Stimulated activated CD4-positive, alpha-beta T cell treated with anti-CD3 and anti-CD28 coated beads, Interleukin-1b, Interleukin-23, amount 100 ng/mL, for 4 hours (primary cell): ENCODE measurements at places on chromosomes 11 and 22.

- DNase-seq = no peak
Measured at GRCh38 chr11:37817727-37818270, 1219.8 kb upstream of the RAG2 start.

DNA sequence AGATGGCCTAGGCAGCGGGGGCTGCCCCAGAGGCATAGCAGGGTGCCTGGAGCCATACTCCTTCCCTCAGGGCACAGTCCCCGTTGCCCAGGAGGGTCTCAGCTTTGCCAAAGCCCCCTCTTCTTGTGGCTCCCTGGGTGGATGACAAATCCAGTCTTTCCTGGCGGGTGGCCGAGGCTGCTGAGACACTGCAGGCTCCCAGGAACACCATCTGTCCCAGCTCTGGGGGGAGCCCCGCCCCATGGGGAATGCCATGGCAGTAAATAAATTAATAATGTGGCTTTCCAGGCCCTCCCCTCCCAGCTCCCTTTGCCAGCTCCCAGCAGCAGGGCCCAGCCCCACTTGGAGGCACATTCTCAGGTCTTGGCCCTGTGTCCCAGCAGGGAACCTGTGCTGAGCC lies 45.0 kb downstream of the PDE2A start:
- DNase-seq = no peak

- DNase-seq = no peak
Measured at GRCh38 chr22:49330421-49331222, 497.1 kb downstream of the BRD1 start.

DNA sequence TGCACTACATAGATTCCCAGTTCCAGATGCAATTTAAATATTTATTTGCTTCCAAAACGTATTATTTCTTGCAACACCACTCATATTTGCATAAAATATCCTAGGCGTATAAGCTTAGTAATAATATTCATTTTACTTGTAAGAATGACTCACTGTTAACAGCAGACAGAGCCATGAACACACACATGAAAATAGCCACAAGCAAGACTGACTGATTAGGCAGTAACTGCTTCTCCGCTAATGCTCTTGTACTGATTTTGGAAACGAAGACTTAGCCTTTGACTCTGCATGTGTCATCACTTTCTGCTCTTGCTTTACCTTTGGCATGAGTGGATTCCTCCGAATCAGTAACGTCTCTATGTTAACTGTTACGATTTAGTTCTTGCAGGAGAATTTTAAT lies 6.0 kb downstream of the OR10Q1 start:
- no peak for DNase-seq

- no peak for DNase-seq
Measured at GRCh38 chr11:32280339-32280738, 155.0 kb downstream of the WT1 start.

DNA sequence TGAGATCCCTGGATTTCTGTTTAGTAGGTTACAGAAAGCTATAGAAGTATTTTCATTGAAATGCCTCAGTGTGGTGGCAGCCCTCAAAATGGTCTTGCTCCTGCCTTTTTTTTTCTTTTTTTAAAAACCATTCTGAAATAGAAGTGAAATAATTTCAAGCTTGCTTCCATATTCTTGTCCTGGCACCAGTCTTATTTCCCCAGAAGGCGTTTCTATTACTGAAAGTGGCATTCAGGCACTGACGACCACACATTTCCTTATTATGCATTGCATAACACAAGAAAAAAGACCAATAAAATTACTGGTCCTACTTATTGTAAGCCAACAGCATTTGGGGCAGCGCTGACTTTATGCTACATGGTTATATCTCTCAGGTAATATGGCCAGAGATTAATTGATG lies 24.5 kb upstream of the LRRC4C start:
- DNase-seq = no peak

GRCh38 chr22:40857309-40857855 lies 434 bp downstream of the XPNPEP3 start:
- no peak for DNase-seq

DNA sequence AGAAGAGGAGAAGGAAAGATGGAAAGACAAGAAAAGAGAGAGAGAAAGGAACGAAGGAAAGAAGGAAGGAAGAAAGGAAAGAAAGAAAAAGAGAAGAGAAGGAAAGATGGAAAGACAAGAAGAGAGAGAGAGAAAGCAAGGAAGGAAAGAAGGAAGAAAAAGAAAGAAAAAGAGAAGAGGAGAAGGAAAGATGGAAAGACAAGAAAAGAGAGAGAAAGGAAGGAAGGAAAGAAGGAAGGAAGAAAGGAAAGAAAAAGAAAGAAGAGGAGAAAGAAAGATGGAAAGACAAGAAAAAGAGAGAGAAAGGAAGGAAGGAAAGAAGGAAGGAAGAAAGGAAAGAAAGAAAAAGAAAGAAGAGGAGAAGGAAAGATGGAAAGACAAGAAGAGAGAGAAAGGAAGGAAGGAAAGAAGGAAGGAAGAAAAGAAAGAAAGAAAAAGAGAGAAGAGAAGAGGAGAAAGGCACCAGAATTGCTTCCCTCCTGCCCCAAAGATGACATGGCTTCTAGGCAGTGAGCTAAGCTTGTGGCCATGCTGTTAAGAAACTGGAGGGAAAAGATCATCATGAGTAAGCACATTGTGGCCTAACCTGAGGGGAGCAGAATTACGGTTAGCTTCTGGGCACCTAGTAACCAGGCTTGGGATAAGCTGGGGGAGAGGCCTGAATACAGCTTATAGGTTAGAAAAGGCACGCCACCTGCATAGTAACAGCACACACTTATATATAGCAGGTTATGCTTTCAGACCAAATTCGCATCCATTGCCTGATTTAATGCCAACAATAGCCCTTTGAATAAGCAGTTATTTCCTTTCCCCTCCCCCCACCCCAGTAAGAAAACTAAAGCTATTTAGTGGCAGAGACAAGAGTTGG lies 2.3 kb upstream of the ST3GAL4 start:
- DNase-seq = no peak
